ENCODE measurements at places on chromosomes 13 and 19.

DNA sequence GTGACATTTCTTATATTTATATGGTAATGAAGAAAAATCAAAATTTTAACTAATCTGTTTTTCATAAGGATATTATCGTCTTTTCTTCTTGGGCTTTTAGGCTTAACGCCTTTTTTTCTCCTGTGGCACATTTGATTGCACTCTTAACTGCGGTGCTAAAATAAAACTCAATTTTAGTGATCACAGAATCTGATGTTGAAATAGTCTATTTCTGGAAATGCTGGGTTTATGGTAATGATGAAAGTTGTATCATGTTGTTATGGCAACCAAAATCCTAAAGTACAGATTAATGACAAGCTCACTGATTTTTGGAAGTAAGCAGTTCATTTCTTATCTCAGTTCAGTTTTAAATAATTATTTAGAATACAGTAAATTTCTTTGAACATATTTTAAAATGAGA is 85.3 kb downstream of the COG6 start:
- no peak for DNase-seq

DNA sequence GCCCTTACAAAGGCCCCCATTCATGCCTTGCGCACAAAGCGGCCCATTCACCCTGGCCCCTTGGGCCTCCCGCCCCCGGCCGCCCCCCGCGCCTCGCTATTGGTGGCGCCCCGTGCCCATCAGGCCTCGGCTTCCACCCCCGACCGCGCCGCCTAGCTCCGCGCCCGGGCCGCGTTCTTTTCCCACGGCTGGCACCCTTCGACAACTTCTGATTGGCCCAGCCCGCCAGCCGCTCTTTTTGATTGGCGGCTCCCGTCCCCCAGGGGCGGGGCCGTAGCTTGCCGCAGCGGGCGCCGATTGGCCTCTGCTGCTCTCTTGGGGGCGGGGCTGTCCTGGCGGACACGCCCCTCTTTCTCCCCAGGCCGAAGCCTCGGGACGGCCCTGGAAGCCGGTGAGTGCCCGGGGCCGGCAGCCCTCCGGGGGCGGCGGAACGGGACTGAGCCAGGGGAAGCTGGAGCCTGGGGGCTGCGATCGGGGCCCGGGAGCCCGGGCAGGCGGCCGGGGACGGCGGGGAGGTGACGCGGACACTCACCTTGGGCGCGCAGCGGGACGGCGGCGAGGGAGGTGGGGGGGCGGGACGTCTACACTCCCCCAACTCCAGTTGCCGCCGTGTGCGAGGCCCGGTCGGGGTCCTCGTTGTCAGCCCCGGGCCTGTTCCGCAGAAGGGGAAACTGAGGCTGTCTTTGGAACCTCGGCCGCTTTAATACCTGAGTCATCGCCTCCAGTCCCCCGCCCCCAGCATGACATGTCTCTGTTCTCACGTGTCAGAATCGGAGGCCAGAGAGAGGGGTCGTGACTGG is at the start of gene MYH14:
MYH14 (plus strand) TSS at position 342 of the 800 bp plus-strand sequence. CDS start 6,744 bp downstream, outside the sequence.
- DNase-seq: no peak

DNA sequence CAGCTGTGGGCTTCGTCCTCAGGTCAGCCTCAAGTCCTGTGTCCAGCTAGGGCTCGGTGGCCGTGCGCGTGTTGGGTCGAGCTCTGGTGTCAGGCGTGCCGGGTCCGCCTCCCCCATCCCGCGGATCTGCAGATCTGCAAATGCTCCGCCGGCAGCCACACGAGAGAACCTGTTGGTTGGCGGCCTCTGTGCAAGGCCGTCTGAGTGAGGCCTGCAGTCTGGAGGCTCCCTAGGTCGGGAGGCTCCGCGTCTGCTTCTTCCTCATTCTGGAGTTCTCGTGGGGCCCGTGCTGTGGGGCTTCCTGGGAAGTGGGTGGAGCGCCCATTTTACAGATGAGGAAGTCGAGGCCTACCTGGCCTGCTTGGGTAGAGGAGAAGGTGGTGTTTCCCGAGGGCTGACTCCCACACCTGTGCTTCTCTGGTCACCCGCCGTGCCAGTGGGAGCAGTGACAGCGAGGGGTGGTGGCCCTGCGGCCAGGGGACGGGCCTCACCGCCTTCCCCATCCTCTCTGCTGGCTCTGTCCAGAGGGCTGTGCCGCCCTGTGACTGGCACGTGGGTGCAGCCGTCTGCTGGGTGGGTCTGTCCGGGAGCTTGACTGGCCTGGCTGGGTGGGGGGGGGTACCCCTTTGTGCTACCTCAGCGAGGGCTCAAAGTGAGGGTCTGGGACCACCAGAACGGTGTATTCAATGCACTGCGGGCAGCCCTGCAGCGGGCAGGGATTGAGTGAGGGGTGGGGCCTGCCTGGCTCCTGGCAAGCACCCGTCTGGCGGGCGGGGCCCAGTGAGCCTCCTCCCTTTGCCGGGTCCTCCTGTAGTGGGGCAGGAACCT is 3.3 kb downstream of the CSNK1G2 start:
- no peak for DNase-seq

DNA sequence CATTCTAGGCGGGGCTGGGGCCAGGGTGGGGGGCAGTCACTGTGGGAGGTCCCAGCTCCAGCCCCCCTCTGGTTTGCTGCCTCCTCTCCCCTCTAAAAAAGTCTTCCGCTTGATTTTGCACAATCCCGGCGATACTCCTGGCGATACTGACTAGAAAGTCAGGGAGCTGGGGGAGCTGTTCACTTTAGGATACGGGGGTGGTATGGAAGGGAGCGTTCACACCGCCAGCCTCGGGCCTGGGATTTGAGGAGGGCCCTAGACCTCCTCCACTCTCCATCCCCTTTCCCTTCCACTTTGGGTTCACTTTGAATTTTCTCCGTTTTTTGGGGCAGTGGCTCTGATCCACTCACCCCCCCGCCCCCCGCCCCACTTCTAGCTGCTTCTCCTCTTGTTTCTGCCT is 35.0 kb downstream of the KEAP1 start:
- DNase-seq: no peak

GRCh38 chr19:2589441-2589840 is 113.1 kb downstream of the GNG7 start:
- no peak for DNase-seq
